Epithelial cell of proximal tubule (primary cell): ENCODE measurements at places on chromosomes 11 and 22. TPM values are rescaled to one million over a fixed set of nuclear protein-coding genes. Genes with fewer than 3 reads are reported as not detected.
A peak's percentile ranks its signal among the peaks of the same experiment; 100 is the strongest.

The GDPD4 gene
- total RNA-seq = not detected in 2 replicates

The RFPL2 gene
- not detected in 2 replicates for total RNA-seq

The CFAP300 gene
- total RNA-seq = 0.72 and 10.0 TPM in 2 replicates

The KREMEN1 gene
- 4.8 and 10.8 TPM in 2 replicates for total RNA-seq

The DMC1 gene
- 4.4 and 6.3 TPM in 2 replicates for total RNA-seq

The GNAZ gene
- 5.6 and 10.3 TPM in 2 replicates for total RNA-seq

The NCF4 gene
- not detected in 2 replicates for total RNA-seq

GRCh38 chr11:74100231-74100630 lies 70.6 kb downstream of the C2CD3 start:
- no peak for DNase-seq

DNA sequence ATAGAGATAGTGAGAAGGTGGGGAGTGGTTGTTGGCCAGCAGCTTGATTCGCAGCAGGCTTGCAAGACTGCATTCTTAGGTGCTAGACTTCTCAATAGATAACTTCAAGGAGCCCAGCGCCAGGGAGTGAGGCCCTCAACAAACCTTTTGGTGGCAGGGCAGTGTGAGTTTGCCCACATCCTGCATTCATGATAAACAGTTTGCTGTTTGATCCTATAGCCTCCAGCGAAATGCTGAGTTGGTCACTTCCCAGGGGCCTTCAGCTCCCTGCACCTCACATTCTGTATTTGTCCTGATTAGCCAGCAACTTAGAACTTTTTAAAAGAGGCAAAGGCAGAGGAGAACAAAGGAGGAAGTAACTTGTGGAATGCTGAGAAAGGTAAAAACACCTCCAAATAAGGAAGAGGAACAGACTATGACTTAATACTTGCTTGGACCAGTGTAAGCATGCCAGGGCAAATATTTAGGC lies 25.1 kb downstream of the OR10A6 start:
- no peak for DNase-seq

DNA sequence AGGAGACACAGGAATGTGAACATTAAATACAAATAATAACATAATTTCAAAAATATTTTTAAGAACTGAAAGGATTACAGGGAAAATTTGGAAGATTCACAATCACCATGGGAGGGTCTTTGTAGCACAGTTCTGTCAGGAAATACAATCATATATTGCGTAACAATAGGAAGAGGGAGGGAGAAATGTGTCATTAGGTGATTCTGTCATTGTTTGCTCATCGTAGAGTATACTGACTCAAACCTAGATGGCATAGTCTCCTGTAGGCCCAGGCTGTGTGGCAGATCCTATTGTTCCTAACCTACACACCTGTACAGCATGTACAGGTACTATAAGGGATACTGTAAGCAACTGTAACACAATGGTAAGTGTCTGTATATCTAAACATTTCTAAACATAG lies 330.4 kb downstream of the BRD1 start:
- DNase-seq = no peak

GRCh38 chr22:16961477-16962186 lies 46.4 kb downstream of the GAB4 start:
- DNase-seq = no peak

DNA sequence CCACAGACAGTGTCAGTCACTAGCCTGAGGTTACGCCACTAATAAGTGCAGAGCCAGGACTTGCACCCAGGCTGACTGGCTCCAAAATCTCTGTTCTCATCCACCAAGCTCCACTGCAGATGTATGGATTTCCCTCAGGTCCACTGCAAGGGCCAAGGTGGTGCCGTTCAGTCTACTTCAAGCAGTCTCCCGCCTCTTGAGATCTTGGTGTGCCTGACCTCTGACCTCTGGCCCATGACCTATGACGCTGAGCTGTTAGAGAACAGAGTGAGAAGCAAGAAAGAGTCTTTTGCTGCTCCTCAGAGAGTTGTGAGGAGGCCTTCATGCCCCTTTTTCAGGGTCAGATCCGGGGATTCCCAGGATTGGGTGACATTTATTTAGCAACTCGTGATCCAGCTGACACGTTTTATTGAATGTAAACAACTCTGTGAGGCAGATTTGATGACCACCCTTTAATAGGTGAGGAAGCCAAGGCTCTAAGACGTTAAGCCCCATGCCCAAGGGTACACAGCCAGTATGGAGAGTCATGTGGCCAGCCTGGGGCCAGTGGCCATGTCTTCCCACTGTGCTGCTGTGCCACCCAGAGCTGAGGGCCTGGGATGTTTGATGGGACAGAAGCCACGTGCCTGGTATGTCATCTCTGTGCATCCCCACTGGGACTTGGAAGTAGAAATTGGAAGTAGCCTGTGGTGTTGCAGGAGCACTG lies 25.2 kb downstream of the DCPS start:
- no peak for DNase-seq

GRCh38 chr22:41969110-41969646 lies at the start of gene SEPTIN3:
Gene SEPTIN3, plus strand, starts transcription at chr22:41969443. Its CDS starts 2,050 bp downstream, at chr22:41971493.
- no peak for DNase-seq

DNA sequence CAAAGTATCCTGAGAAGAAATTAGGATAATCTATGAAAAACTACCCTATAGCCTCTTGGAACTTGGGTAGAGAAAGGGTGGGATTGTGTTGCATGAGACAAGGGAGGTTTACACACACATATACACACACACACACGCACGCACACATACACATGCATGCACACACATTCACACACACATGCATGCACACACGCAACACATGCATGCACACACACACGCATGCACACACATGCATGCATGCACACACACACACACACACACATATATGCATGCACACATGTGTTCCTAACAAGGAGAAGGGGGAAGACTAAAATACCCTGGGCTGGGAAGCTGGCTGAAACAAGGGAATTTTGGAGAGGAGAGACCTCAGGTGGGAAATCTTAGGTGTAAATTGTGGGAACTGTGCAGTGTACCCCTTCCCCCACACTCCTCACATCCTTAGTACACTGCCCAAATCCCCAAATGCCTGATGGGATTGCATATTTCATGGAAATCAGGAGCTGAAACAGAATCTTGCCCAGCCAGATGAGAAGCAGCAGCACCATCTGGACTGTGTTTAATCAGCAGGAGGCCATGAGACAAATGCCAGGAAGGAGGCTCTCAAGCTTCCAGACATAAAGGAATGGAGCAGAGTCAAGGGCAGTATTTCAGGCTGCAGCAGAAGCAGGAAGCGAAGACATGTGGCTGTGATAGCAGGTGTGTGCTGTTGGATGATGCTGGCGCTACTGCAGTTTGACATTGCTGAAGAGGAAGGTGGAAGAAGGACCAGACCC lies 14.6 kb upstream of the POLD3 start:
- no peak for DNase-seq

- DNase-seq = no peak
These were observed 99.5 kb downstream of the ZNF280B start for GRCh38 chr22:22408731-22409696.

DNA sequence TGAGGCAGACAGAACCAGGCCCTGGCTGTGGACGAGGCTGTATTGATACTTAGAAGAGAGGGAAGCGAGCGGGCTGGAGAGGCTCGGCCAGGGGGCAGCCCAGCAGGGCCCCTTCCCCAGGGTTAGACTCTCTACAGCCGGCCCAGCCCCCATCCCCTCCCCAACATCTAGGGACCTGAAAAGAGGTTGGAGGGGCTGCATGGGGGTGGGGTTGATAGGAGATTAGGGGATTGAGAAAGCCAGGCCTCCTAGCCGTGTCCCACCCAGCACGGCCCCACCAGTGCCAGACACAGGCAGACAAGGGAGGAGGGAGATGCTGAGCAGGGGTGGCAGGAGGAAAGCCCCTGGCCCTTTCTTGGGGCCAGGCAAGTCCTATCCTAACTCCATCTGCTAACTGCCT lies 5.7 kb downstream of the LSP1 start:
- no peak for DNase-seq

DNA sequence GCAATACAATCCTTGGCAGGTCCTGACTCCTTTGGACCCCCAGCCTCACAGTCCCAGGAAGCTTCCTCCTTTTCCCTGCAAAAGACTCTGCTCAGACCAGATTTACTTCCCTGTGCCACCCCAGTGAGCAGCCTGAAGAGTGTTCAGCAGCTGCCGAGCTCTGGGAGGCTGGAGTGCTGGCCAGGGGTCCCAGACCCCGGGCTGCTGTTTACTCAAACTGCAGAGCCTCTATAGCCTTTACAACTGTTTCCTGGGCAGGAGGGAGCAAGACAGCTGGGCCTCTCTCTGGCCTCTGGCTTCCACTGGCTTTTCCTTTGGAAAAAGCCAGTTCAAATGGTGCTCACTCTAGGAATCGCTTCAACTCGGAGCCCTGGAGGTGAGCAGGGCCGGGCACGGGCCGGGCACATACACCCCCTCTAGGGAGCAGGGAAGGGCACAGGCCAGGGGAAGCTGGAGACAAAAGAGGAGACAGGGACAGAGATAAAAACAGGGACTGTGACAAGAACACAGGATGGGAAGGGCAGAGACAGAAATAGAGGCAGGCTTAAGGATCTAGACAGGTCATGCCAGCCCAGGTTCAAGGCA lies 932 bp downstream of the IRAG1 start:
- DNase-seq = no peak

DNA sequence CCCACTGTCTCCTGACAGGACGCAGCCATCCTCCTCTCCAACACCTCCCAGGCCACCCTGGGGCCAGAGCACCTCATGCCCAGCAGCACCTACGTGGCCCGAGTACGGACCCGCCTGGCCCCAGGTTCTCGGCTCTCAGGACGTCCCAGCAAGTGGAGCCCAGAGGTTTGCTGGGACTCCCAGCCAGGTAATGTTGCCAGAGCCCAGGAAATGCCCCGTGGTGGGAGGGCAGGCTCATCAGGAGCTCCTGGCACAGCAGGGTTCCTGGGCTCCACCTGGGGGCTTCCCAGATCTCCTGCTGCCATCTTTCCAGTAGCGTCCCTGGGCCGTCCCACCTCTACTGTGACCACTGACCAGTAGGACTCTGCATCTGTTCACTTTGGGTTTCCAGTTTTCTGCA lies 16.2 kb downstream of the CSF2RB start:
- no peak for DNase-seq

DNA sequence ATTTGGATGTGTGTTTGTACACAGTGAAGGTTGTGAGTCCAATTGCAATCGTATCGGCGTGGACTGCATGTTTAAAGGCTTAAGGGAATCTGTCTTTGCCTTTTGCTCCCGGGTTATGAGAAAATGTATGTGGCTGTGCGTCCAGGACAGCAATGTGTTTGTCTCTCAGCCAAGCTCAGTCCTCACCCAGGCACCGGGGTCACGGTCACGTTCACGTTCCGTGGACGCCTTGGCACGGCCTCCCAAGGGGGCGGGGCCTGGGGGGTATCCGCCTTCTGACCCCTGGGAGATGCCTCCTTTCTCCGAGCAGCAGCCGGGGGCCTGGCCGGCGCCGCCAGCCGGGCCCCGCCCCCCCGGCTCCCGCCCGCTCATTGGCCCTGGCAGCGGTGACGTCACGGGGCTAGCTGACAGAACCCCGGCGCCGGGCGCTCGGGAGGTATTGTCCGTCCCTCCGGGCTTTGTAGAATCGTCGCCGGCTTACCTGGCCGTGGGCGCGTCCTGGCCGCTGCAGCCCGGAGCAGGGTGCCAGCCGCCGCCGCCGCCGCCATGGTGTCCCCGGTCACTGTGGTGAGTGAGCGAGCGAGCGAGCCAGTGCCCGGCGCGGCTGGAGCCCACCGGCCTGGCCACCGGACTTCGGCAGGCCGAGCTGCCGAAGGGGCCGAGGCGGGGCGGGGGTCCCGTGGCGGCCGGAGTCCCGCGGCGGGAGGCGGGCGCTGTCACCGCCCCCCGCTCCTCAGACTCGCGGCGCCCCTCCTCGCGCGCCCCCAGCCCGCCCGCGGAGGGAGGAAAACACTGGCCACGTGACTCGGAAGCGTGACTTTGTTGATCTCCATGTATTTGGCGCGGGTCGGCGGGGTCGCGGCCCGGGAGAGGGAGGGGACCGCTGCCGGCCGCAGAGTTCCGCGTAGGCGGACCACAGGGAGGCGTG lies at the start of gene TMEM86A:
TSS of gene TMEM86A (plus strand) at position 439 of the 928 bp plus-strand sequence. CDS start at position 547, 108 bp downstream.
- no peak for DNase-seq

- peak; percentile 74 for DNase-seq
These were observed 26.2 kb downstream of the MTMR2 start for GRCh38 chr11:95897731-95898130.
